Neural progenitor cell (in vitro differentiated cells): ENCODE measurements at places on chromosomes 11 and 22.

GRCh38 chr22:19964701-19965386 is 23.2 kb upstream of the TXNRD2 start:
- H3K36me3 ChIP-seq = no peaks in the 10 kb centered on the region
- no peaks in the 10 kb centered on the region for H3K27me3 ChIP-seq
- H3K27ac ChIP-seq = no peak overlapping the region
- no peak for DNase-seq
- H3K4me3 ChIP-seq = no peak overlapping the region

GRCh38 chr11:44808053-44808753 is 81.4 kb downstream of the TSPAN18 start:
- H3K27ac ChIP-seq = no peak overlapping the region
- H3K27me3 ChIP-seq = no peaks in the 10 kb centered on the region
- H3K4me3 ChIP-seq = no peak overlapping the region
- no peaks in the 10 kb centered on the region for H3K36me3 ChIP-seq

GRCh38 chr11:77322926-77323590 is 21.6 kb upstream of the GDPD4 start:
- H3K4me3 ChIP-seq = no peak overlapping the region
- H3K36me3 ChIP-seq = no peaks in the 10 kb centered on the region
- no peak for DNase-seq
- H3K27me3 ChIP-seq = no peaks in the 10 kb centered on the region
- no peaks in the 10 kb centered on the region for H3K4me1 ChIP-seq

DNA sequence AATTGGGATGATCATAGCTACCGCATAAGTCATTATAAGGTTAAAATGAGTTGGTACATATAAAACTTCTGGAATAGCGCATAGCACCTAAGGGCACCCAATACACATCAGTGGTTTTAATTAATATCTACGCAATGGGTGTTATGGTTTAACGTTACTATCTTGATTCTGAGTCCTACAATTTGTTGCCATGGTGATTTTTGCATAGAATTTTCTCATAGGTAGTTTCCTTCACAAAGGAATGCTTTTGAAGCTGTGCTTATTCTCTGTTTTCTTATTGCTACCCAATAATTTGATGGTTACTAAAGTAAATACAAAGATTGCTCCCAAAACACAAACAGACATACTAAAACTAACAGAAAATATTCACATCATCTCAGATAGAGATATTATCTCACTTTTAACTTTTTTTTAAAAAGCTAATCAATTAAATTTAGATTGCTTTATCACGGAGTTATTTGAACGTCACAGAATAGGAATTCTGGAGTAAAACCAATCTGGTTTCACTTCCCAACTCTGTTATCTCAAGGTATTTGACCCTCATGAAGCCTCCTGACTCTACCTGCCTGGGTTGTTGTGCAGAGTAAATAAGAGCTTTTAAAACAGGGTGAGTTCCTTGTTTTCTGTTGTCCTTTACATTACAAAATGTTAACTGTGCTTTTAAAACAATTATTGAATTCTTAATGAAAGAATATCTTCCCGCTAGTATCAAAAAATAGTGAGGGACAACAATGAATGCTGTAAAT is 635.5 kb upstream of the CCDC90B start:
- H3K36me3 ChIP-seq = no peaks in the 10 kb centered on the region
- H3K4me3 ChIP-seq = no peak overlapping the region
- H3K4me1 ChIP-seq = no peaks in the 10 kb centered on the region
- H3K27me3 ChIP-seq = no peaks in the 10 kb centered on the region
- no peak for DNase-seq
- H3K27ac ChIP-seq = no peak overlapping the region

GRCh38 chr11:101091781-101092180 is 37.8 kb downstream of the PGR start:
- DNase-seq = no peak
- H3K27ac ChIP-seq = no peak overlapping the region
- H3K4me1 ChIP-seq = no peaks in the 10 kb centered on the region
- no peak overlapping the region for H3K4me3 ChIP-seq

DNA sequence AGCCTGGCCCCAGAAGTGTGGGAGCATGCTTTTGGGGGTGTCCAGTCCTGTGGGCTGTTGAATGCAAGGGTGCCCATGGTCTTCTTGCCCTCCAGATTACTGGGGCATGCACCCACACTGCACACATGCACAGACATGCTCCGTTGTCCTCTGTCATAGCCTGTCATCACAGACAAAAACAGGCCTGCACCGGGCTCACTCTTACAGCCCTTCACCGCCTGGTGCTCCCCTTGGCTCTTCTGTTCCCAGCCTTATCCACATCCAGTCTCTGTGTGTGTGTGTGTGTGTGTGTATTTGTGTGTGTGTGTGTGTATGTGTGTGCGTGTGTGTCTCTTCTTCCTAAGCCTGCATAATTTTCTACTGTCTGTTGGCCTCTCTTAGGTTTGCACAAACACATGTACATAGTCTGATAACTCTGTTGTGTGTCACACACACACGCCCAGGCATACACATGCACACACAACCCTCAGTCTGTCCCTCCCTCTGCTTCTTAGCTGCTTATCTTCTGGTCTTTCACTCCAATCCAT is 23.4 kb upstream of the NECTIN1 start:
- peaks cover 3% of the 10 kb centered on the region for H3K27me3 ChIP-seq
- no peak for DNase-seq
- no peak overlapping the region for H3K4me3 ChIP-seq
- peaks cover 25% of the 10 kb centered on the region for H3K4me1 ChIP-seq
- no peaks in the 10 kb centered on the region for H3K36me3 ChIP-seq

DNA sequence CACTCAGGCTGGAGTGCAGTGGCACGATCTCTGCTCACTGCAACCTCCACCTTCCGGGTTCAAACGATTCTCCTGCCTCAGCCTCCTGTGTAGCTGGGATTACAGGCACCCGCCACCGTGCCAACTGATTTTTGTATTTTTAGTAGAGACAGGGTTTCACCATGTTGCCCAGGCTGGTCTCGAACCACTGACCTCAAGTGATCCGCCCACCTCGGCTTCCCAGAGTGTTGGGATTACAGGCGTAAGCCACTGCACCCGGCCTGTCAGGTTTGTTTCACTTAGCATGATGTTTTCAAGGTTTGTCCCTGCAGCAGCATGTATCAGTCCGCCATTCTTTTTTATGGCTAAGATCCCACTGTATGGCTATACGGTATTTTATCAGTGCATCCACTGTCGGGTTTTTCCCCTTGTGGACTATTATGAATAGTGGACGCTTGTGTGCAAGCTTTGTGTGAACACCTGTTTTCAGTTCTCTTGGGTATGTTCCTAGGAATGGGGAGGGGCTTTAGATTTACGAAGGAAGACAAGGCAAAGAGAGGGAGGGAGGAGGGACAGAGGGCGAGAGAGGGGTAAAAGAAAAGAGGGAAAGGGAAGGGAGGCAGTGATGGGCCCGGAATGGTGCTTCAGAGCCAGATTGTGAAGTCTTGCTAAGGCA is 13.9 kb upstream of the CDC42EP2 start:
- H3K27me3 ChIP-seq = no peaks in the 10 kb centered on the region
- no peak overlapping the region for H3K4me3 ChIP-seq
- no peaks in the 10 kb centered on the region for H3K36me3 ChIP-seq
- no peak for DNase-seq

GRCh38 chr22:21448627-21449416 is 18.4 kb upstream of the TMEM191C start:
- no peak overlapping the region for H3K27ac ChIP-seq
- H3K36me3 ChIP-seq = no peaks in the 10 kb centered on the region
- H3K4me1 ChIP-seq = peaks cover 7% of the 10 kb centered on the region

- H3K36me3 ChIP-seq = no peaks in the 10 kb centered on the region
- DNase-seq = no peak
- H3K27me3 ChIP-seq = no peaks in the 10 kb centered on the region
- H3K27ac ChIP-seq = no peak overlapping the region
- no peaks in the 10 kb centered on the region for H3K4me1 ChIP-seq
These were observed 376.5 kb downstream of the BUD13 start for GRCh38 chr11:116396331-116396730.

- no peak overlapping the region for H3K4me3 ChIP-seq
- H3K4me1 ChIP-seq = no peaks in the 10 kb centered on the region
- no peaks in the 10 kb centered on the region for H3K27me3 ChIP-seq
- peak; percentile 50 for DNase-seq
These were observed 17.9 kb downstream of the SEC14L3 start for GRCh38 chr22:30453731-30454510.

- H3K27ac ChIP-seq = no peak overlapping the region
- no peak overlapping the region for H3K4me3 ChIP-seq
- H3K4me1 ChIP-seq = peaks cover 20% of the 10 kb centered on the region
- H3K27me3 ChIP-seq = no peaks in the 10 kb centered on the region
These were observed 7.4 kb downstream of the MAPK8IP1 start for GRCh38 chr11:45892856-45893255.

DNA sequence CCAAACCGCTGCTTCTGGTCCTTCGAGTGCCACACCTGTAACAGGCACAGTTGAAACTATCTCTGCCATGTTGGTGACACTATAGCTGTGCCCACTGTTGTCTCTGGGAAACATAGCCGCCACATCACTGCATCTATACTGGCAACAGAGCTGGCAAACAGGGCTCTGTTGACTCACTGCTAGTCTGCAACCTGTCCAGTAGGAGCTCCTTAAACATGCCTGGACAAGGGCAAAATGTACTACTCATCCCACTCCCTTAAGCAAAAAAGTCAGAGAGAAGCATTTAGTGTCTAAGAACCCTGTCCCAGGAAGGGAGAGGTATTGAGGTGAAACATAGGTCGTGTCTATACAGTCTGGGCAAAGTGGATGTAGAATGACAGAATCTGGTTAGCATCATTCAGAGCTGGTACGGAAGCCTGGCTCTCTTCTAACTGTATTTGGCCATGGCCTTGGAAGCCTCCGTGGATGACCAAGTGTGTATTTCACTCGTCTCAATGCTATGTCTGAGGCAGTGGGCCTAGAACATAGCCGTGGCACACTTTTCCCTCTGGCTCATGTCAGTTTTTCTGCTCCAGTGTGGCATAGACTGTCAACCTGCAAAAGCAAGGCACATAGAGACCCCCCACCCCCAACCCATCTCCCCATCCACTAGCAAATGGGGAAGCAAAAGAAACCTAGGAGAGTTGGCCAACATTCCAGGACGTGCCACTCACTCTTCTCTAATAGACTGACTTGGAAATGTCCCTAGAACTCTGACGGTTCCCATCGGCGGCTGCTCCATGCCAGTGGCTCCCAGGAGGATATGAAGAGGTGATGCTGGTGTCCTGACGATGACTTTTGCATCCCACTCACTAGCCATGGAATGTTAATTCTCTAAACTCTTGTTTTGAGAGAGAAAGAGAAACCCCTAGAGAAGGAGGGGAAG is 21.4 kb upstream of the PISD start:
- DNase-seq = no peak
- no peaks in the 10 kb centered on the region for H3K27me3 ChIP-seq
- H3K36me3 ChIP-seq = peaks cover 7% of the 10 kb centered on the region
- no peak overlapping the region for H3K27ac ChIP-seq

DNA sequence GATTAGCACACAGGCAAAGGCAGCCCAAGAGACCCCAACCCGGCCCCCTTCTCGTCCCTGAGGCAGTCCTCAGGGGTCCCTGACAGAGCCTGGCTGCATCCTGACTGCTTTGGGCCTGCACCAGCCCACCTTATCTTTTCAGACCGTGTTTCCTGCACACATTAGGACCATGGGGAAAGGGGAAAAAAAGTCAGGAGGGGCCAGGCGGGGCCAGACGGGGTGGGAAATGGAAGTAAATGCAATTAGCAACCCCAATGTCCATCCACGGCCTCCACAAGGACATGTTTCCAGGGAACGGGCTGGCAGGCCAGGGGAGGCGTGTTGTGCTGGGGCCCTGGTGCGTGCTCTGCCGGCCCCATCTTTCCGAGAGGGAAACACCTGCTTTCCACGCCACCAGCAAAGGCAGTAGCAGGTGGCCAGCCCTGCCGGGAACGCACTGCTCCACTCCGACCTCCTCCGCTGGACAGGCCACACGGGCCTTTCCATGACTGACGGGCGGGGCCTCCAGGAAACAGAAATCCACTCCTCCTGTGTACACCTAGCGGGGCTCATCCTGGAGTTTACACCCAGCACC is 7.4 kb downstream of the EHD1 start:
- H3K4me3 ChIP-seq = no peak overlapping the region
- peaks cover 9% of the 10 kb centered on the region for H3K4me1 ChIP-seq
- DNase-seq = no peak
- no peaks in the 10 kb centered on the region for H3K27me3 ChIP-seq
- no peaks in the 10 kb centered on the region for H3K36me3 ChIP-seq

GRCh38 chr22:37167176-37167980 is 17.7 kb upstream of the IL2RB start:
- H3K4me3 ChIP-seq = no peak overlapping the region
- no peak overlapping the region for H3K27ac ChIP-seq
- H3K27me3 ChIP-seq = no peaks in the 10 kb centered on the region
- no peak for DNase-seq
- H3K36me3 ChIP-seq = no peaks in the 10 kb centered on the region

GRCh38 chr11:104649002-104649401 is 249.3 kb downstream of the CASP12 start:
- no peak overlapping the region for H3K4me3 ChIP-seq
- H3K27ac ChIP-seq = no peak overlapping the region
- no peak for DNase-seq
- no peaks in the 10 kb centered on the region for H3K36me3 ChIP-seq
- no peaks in the 10 kb centered on the region for H3K4me1 ChIP-seq

GRCh38 chr11:130737866-130738431 is 178.3 kb downstream of the SNX19 start:
- H3K36me3 ChIP-seq = no peaks in the 10 kb centered on the region
- DNase-seq = no peak
- no peak overlapping the region for H3K27ac ChIP-seq

- peak; percentile 12 for DNase-seq
- H3K4me3 ChIP-seq = no peak overlapping the region
- no peak overlapping the region for H3K27ac ChIP-seq
- H3K4me1 ChIP-seq = peaks cover 16% of the 10 kb centered on the region
These were observed 33.9 kb downstream of the MAML2 start for GRCh38 chr11:96309016-96309642.

GRCh38 chr11:2945031-2945756 is 16.0 kb upstream of the PHLDA2 start:
- peak; percentile 86 for DNase-seq
- H3K4me1 ChIP-seq = peaks cover 10% of the 10 kb centered on the region
- H3K27me3 ChIP-seq = no peaks in the 10 kb centered on the region
- H3K36me3 ChIP-seq = no peaks in the 10 kb centered on the region

GRCh38 chr11:83871054-83871453 is 584.9 kb upstream of the CCDC90B start:
- no peaks in the 10 kb centered on the region for H3K36me3 ChIP-seq
- H3K4me3 ChIP-seq = no peak overlapping the region
- no peaks in the 10 kb centered on the region for H3K4me1 ChIP-seq
- H3K27me3 ChIP-seq = no peaks in the 10 kb centered on the region
- no peak overlapping the region for H3K27ac ChIP-seq
- no peak for DNase-seq

DNA sequence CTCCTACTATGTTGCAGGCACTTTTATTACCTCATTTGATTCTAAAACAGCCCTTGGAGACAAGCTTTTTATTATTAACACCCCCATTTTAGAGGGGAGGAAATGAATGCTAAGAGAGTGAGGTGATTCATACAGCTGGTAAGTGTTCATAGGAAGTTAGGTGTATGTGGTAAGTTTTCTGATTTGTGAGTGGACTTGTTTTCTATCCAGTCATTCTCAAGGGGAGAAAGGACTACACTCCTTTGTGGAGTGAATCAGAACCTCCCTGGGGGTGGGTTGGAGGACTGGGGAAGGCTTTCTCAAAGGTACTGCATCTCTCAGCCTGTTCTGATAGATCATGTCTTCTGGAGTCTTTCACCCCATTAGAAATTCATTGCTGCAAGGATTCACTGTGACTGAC is 23.5 kb downstream of the PKNOX2 start:
- H3K4me1 ChIP-seq = peaks cover 47% of the 10 kb centered on the region
- H3K27me3 ChIP-seq = no peaks in the 10 kb centered on the region
- no peak for DNase-seq
- no peaks in the 10 kb centered on the region for H3K36me3 ChIP-seq
- H3K27ac ChIP-seq = no peak overlapping the region
- H3K4me3 ChIP-seq = no peak overlapping the region

GRCh38 chr11:134139873-134140331 is 71.0 kb downstream of the JAM3 start:
- no peaks in the 10 kb centered on the region for H3K27me3 ChIP-seq
- H3K36me3 ChIP-seq = peaks cover 3% of the 10 kb centered on the region
- peaks cover 8% of the 10 kb centered on the region for H3K4me1 ChIP-seq
- H3K27ac ChIP-seq = no peak overlapping the region
